ENCODE measurements at places on chromosomes 13 and 19.

DNA sequence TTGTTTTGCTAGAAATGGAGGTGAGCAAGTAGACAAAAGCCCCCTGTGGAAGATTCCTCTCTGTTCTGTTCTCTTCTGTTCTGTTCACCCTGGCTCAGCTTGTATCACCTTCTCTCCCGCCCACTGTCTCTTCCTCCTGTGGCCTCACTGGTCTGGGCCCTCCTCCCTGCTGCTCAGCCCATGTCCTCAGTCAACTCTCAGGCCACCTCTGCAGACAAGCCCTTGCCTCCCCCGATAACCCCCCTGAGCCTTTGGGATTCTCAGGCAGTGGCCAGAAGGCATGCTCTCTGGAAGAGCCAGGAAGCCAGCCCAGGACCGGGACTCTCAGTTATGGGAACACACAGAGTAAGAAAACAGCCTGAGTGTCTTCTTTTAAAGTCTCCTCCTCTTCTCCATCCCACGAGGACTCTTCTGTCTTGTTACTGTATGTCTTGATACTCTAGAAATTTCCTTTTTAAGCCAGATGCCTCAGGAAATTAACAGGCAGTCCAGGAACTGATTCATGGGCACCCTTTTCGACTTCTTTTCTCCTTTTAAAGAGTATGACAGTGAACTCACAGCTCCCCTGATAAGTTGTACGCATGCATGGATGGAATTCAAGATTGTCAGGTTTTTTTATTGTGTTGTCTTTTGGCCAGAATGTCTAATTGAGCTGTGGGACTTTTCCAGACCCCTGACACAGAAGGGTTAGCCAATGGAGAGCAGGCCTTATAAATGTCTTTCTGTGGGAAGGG lies 33.7 kb downstream of the SHISA2 start:
- DNase-seq = no peak

GRCh38 chr19:46714444-46715106 lies 2.3 kb downstream of the PRKD2 start:
- peak; percentile 87 for DNase-seq

DNA sequence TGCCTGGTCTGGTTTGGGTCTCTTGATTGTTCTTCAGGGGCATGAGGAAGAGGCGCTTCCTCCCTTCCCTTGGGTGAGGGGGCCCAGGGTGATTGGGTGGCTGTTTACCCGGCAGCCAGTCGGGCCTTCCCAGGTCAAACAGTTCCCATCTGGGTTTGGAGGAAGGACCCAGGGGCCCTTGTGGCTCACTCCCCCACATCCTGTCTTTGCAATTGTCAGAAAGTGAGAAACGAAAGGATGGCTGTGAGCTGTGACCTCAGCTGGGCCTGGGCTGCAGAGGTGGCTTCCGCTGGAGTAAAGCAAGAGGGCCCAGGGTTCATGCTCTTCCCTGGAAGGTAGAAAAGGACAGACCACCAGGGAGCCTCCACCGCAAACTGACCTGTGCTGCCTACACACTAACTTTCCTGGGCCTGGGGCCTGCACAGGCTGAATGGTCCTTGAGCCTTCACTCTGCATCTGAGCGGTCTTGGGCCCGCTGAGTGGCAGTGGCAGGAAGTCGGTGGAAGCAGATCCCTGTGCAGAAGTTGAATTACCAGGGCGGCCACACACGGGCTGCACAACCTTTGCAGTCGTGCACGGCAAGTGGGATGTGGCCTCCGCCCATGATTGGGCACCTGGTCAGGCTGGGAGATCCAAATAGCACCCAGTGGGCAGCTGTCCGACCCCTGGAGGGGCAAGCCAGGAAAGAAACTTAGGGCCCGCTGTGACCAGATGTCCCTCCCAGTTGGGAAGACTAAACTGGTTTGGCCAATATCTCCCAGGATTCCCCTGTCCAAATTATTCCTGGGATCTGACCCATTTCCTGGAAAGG lies 5.3 kb upstream of the CD79A start:
- peak; percentile 76 for DNase-seq

- DNase-seq = peak; percentile 35
Measured at GRCh38 chr13:32530841-32531253, 7.7 kb downstream of the N4BP2L2 start.

GRCh38 chr19:28960586-28960985 lies 252.4 kb downstream of the UQCRFS1 start:
- no peak for DNase-seq

- no peak for DNase-seq
Measured at GRCh38 chr13:65756071-65756671, 1474.0 kb downstream of the PCDH9 start.

GRCh38 chr19:29084266-29084665 lies 128.7 kb downstream of the UQCRFS1 start:
- DNase-seq = no peak
